ENCODE measurements at places on chromosomes 5 and 9.

- no peak for DNase-seq
Measured at GRCh38 chr5:180844858-180845257, 16.2 kb downstream of the ZFP62 start.

GRCh38 chr5:158543539-158544387 lies 556.0 kb downstream of the EBF1 start:
- no peak for DNase-seq

GRCh38 chr5:2891781-2892180 lies 140.3 kb upstream of the IRX2 start:
- DNase-seq = no peak

DNA sequence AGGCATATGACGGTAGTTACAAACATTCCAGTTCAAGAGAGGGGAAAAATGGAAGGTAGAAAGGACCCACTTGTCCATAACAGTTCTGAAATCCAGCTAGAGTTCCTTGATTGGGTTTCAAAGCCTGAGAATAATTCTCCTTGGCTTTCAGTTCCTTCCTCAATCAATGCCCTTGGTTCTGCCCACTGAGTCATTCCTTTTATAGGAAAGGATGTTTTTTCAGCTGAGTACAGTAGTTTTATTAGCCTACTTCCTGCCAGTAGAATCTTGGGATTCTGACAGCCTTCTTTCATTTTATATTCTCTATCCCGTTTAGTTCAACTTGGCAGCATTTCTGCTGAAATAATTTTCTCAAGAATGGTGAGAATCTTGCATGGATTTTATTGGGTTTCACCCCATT lies 386.9 kb upstream of the SMC2 start:
- DNase-seq = no peak

DNA sequence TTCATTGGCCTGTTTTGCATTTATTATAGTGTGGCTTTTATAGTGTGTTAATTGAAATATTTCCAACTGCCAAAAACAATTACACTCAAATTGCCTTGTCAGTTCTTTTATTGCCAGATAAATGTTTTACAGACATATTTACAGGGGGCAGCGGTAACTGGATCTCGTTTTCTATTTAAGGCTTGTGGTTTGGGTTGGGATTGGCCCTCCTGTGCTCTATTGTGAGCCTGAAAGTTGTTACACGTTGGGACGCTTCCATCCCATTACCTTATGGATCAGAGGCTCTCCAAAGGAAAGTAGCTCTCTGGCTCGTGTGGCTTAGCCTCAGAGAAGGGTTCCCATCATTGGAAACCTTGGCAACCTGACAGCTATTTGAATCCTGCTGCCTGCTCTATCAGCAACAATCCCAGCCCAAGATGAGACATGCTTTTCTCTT lies 20.8 kb downstream of the DNAI1 start:
- DNase-seq = no peak

DNA sequence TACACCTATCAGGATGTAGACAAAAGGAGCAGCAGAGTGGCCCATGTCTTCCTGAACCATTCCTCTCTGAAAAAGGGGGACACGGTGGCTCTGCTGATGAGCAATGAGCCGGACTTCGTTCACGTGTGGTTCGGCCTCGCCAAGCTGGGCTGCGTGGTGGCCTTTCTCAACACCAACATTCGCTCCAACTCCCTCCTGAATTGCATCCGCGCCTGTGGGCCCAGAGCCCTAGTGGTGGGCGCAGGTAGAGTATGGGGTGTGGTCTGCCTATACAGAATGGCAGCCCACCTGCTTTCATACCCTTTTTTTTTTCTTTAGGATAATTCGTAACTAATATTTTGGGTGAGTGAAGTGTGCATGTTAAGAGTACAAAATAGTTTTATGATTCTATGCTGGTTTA lies 1.1 kb downstream of the SLC27A6 start:
- DNase-seq = no peak

Measured in activated effector memory CD4-positive, alpha-beta T cell treated with Interleukin-2 at 50 U/mL for 16 hours (primary cell).